ENCODE measurements at places on chromosomes 13 and 19.

DNA sequence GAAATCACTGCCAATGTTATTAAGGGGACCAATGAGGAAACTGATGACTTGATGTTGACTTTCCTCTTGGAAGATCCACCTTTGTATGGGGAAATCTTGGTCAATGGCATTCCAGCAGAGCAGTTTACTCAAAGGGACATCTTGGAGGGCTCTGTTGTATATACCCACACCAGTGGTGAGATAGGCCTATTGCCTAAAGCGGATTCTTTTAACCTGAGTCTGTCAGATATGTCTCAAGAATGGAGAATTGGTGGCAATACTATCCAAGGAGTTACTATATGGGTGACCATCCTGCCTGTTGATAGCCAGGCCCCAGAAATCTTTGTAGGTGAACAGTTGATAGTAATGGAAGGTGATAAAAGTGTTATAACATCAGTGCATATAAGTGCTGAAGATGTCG, 3.4 kb downstream of the FREM2 start:
- no peak for DNase-seq

DNA sequence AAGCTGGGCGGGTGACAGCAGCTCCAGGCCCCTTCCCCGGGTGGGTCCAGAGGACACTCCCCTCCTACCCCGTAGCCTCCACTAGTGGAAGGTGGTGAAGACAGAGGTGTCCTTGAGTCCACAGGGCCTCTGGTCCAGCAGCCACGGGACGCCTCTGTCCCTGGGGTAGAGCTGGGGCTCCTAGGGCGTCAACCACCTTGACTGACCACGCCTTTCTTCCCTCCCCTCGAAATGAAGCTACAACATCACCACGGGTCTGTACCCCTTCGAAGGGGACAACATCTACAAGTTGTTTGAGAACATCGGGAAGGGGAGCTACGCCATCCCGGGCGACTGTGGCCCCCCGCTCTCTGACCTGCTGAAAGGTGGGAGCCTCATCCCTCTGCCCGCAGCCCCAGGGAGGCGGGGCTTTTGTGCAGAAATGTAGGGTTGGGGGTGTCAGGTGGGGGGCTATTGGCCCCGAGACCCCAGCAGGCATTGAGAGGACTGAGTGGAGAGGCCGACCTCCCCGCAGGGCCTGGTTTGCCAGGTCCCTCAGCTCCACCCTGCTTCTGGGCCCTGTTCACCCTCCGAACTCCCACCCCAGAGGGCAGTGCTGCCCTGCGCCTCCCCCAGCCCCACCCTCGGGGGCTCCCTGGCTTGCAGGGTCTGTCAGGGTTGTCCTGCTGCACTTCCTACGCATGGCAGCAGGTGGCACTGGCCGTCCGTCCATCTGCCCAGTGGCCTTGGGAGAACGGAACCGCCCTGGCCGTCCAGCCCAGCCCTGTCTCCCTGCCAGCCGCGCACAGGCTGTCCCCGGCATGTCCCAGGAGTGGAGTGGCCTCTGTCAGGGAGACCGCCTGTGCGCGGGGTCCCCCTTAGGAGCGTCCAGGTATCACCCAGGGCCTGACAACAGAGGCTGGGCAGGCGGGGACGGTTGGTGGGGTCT, 15.7 kb downstream of the STK11 start:
- no peak for DNase-seq

DNA sequence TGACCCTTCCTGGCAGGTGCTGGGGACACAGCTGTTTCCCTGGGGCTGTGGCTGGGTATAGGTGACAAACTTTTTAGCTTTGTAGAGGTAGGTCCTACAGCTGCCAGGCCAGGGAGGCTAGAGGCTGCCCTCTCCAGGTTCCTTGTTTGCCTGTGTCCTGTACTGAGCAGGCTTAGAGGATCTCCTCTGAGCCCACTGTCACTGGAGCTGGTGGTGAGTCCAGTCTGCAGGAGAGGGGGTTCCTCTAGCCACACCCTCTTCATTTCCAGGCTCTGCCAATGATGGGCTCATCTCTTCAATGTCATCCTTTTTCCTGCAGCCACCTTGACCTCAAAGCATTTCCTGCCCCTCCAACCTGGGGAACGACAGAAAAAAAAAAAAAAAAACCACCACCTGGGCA, 12.6 kb upstream of the RAB11B start:
- DNase-seq, result no peak

- no peak for DNase-seq
Measured at GRCh38 chr19:8392017-8392591, 1.9 kb downstream of the RAB11B start.

DNA sequence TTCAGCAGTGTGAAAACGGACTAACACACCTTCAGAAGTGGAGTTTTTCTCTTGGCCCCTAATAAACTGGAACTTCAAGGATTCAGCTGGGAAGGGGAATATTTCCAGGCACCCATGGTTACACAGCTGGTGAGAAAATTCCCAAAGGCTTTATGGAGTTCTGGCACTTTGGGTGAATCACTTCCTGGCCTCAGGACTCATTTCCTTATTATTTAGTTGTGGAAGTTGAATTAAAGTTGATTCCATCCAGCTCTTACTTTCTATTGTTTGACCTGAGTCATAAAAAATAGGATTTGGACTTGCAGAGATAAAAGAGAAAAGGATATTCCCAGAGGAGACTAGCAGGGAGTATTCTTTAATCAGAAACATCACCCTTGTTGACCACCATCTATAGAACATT, 882.1 kb downstream of the UQCRFS1 start:
- DNase-seq, result no peak

GRCh38 chr19:7914598-7915045, at the start of gene TGFBR3L:
Gene TGFBR3L (plus strand): TSS chr19:7914830.
- DNase-seq, result no peak

- DNase-seq, result no peak
Measured at GRCh38 chr13:50129081-50129705, 113.9 kb downstream of the KCNRG start.

- no peak for DNase-seq
Measured at GRCh38 chr19:6576869-6577475, 14.0 kb downstream of the CD70 start.

All from GM12878 (cell line).